ENCODE measurements at places on chromosomes 7 and 10. TPM values are rescaled to one million over a fixed set of nuclear protein-coding genes. Genes with fewer than 3 reads are reported as not detected.

MEOX2 gene
- not detected for total RNA-seq

SUPV3L1 gene
- 22.5 TPM for total RNA-seq

NPTX2 gene
- 0.43 TPM for total RNA-seq

DNA sequence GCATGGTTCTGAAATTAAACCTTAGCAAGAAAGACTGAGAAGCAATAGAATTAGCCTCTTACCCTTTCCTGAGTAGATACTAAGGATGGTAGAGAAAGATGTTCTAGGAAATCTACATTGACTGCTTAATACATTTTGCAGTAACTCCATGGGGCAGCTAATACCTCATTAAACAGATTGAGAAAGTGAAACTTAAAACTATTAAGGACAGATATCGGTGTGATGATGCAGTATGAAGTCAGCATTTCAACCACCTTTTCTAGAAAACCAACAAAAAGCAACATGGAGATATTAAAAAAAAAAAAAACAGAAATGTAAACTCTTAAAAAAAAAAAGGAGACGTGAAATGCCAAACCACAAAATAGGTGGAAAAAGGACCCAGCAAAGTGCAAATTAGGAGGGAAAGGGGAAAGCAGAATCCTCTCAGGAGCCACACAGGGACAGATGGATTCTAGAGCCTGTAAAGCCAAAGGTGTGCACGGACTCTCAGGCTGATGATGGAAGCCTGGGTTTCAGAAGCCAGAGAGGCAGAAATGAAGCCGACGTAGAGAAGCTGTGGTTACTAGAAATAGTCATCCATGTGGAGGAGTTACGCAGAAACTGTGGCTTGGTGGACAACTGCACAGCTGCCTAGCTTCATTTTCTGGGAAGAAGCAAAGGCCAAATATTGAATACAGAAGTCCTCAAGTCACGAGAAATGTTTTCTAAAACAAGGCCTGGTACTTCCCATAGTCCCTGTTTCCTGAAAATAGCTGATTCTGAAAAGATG lies 38.1 kb upstream of the GPR141 start:
- DNase-seq = no peak

- DNase-seq = no peak
These were observed 1.7 kb downstream of the ADRB1 start for GRCh38 chr10:114045136-114046086.

RPP30 gene
- 53.5 TPM for total RNA-seq

DNA sequence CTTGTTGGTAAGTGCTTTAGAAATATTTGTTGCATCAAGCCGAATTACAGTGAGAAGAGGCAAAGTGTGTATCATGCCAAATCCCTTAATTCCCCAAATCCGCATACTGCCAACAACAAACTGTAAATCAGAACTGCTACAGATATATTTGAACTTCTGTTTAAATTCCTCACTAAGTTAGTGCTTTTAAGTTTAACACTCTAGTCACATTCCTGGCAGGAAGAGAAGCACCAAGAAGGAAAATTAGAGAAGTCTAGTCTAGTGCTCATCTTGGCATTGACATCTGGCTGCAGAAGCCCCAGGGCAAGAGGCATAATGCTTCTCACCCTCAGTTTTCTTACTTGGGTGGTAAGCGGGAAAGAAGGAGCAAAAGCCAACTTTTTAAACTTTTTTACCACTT lies 343.5 kb downstream of the GPR37 start:
- peak; percentile 39 for DNase-seq

OR2A1 gene
- total RNA-seq = under 0.01 TPM

- peak; percentile 53 for DNase-seq
These were observed 34.7 kb downstream of the MET start for GRCh38 chr7:116706668-116707126.

- DNase-seq = peak; percentile 69
These were observed 216.9 kb downstream of the POLR1F start for GRCh38 chr7:19491821-19492452.

GRCh38 chr7:101991860-101992259 lies 174.4 kb downstream of the CUX1 start:
- no peak for DNase-seq

GRCh38 chr10:70498970-70499835 lies 20.6 kb downstream of the PALD1 start:
- no peak for DNase-seq

DNA sequence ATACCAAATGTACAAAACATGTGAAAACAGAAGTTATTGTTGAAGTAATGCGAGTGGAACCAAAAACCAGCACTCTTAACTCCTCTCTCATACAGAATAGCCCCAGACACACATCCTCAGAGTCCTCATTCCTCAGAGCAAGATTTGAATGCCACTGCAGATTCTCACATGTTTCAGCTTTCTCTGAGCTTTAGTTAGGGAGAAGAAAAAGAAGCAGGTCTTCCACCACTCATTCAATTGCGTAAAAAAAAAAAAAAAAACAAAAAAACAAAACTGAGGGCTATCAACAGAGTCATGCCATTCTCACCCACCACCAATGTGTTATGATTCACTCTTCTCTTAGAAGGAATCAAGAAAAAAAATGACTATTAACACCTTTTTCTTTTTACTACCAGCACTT lies 287.7 kb downstream of the IPMK start:
- no peak for DNase-seq

GBX1 gene
- not detected for total RNA-seq

GRCh38 chr7:70042533-70042932 lies 444.3 kb downstream of the AUTS2 start:
- DNase-seq = peak; percentile 54

ABHD11 gene
- 8.2 TPM for total RNA-seq

ANXA8L1 gene
- total RNA-seq = 9.0 TPM

DNA sequence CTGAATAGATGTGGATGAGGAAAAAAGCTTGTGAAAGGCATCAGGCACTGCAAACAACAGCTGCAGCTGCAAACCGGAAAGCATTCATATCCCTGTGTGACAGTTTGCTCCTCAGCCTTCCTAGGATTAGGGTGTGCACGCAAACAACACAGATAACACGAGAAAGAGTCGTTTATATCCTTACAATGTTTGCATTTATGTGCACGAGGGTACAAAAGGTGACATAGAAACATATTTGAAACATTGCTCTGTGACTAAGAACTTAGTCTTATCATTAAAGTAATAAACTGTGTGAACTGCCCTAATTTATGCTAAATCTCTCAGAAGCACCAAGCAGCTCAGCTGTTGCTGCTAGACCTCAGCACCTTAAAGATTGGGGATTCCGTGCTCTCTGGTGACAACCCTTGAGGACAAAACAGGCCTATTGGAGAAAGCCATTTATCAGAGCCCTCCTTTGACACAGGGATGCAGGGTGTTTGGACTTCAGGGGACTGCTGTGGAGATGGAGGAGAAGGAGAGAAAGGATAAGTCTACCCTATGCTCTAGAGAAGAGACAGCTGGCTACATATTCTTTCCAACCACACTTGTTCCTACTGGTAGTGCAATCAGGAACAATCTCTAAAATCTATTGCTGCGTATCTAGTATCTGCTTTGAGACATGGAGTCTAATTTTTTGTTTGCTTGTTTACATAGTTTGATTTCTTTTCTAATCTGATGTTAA lies 176.2 kb downstream of the GNAT3 start:
- DNase-seq = peak; percentile 99

ZNF33B gene
- total RNA-seq = 7.8 TPM

CLDN4 gene
- 0.86 TPM for total RNA-seq

GSAP gene
- 13.8 TPM for total RNA-seq

- peak; percentile 45 for DNase-seq
These were observed 60.8 kb upstream of the PPIF start for GRCh38 chr10:79286318-79286951.

KLF6 gene
- total RNA-seq = 37.6 TPM

DNA sequence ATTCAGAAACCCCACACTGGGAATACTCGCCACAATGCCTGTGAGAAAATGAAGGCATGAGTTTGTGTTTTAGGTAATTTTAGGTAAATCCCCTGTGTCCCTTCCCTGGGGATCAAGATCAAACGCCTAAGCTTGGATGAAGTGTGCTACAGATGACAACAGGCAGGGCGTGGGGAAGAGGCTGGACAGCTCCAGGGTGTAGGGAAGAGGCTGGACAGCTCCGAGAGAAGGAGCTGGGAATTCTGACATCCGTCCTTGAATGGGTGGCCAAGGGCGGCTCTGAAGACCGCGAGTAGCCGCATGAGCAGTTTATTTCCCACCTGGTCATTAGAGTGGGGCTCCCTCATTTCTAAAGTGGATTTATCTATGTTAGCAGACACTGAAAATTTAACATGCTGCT lies 109.7 kb downstream of the RAMP3 start:
- DNase-seq = peak; percentile 6

WNT16 gene
- total RNA-seq = 0.32 TPM
